ENCODE measurements at places on chromosomes 11 and 22.

GRCh38 chr11:86738568-86738967 is 61.8 kb upstream of the PRSS23 start:
- DNase-seq, result no peak

DNA sequence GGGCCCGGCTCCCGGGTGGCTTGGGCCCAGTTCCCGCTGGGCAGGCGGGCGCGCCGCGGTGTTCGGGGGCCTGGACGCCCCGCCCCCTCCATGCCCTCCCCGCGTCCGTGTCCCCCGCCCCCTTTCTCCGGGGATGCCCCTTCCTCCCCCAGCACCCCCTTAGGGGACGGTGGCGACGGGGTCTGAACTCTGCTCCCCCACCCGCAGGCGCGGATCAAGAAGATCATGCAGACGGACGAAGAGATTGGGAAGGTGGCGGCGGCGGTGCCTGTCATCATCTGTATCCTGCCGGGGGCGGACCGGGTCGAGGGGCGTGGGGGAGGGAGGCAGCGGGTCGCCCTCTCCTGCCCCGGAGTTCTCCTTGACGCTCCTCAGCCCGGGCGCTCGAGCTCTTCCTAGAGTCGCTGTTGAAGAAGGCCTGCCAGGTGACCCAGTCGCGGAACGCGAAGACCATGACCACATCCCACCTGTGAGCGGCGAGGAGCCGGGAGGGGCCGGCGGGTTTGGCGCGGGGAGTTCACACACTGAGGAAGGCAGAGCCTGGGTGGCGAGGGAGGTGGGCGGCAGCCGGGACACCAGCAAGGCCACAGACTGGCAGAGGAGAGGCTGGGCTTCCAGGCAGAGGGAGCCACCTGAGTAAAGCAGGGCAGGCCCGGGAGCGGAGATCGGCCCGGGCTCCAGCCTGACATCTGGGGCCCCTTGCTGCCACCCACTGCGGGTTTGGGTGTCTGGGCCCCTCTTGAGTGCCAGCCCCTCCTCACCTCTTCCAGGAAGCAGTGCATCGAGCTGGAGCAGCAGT is 546 bp downstream of the DRAP1 start:
- peak; percentile 51 for DNase-seq

- DNase-seq, result no peak
Observed at GRCh38 chr22:36149441-36149840, 11.1 kb downstream of the APOL3 start.

DNA sequence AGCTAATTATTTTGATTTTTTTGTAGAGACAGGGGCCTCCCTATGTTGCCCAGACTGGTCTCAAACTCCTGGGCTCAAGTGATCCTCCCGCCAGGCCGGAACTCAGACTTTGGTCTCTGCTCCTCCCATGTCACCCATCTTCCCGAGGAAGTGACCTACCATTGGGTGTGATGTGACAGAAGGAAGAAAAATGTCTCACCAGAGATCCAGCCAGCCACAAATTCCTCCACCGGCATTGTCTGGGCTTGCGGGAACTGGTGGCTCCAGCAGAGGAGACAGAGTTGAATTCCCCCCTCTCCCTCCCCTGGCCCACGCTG is 772 bp downstream of the SLC25A45 start:
- no peak for DNase-seq

DNA sequence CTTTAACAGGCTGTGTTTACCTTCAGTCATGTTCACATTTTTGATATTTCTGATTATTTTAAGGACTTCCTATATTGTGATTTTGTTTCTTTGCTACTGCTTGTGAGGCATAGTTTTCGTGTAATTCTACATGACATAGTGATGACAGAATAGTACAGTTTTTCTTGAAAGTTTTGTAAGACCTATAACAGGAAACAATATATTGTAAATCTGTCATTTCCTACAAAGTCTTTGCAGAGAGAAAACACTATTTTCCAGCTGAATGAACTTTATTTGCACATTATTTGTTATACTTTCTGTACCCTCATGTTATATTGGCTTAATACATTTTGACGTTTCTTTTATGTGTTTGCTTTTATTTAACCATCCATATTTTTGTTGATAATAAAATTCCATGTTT is 191.1 kb downstream of the TMEM135 start:
- no peak for DNase-seq

- no peak for DNase-seq
Observed at GRCh38 chr11:75305452-75305851, 46.0 kb downstream of the ARRB1 start.

DNA sequence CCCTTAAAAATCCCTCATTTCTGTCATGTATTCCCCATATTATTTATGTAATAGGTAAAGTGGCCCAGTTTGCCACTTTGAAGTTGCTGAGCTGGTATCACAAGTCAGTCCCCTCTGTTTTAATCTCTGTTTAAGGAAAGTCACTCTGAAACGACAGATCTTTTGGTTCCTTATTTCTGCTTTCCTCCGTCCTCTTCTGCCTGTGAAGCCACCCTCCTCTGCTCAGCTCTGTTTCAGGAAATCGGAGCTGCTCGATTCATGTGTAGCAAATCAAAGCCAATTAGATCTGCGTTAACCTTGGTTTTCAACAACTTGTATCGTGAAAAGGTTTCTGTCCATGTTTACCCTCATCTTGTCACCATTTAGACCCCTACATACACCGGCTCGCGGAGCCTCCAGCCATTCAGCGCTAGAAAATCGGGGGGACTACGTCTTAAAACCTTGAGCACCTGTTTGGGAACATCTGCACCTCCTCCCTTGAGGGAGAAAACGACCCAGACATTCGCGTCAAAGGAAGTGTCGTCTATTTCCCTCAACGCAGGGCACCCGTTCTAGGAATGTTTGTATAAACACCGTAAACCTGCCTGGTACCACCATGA is 576 bp upstream of the SC5D start:
- DNase-seq, result no peak

- DNase-seq, result no peak
Observed at GRCh38 chr22:44203203-44203602, 22.5 kb downstream of the PARVG start.

- no peak for DNase-seq
Observed at GRCh38 chr11:94728541-94728940, 39.6 kb upstream of the AMOTL1 start.

DNA sequence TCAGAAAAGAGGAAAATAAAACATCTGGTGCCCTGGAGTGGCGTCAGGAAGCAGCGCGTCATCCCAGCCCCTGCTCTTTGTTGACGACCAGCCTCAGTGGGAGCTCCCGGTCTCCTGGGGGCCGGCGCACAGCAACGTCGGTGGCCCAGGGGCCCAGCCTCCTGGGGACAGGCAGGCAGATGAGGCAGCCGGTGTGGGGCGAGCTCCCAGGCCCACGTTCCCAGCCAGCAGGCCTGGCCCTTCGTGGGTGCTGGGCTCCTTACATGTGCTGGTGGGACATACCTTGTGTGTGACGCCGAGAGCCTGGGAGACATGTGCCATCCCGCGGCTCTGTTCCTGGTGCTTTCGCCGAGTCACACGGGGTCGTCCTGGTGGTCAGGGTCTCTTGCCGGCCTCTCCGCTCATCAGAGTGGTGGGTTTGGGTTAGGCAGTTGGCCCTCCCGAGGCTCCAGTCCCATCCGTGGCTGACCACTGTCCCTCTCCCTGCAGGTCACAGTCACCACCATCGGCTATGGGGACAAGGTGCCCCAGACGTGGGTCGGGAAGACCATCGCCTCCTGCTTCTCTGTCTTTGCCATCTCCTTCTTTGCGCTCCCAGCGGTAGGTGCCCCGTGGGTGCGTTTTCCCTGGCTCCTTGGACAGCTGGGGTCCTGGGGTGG is 116.7 kb downstream of the KCNQ1OT1 start:
- no peak for DNase-seq

GRCh38 chr11:33377412-33378370 is 120.5 kb downstream of the HIPK3 start:
- no peak for DNase-seq
